ENCODE measurements at places on chromosomes 16 and 17. TPM values are rescaled to one million over a fixed set of nuclear protein-coding genes. Genes with fewer than 3 reads are reported as not detected.
A peak's percentile ranks its signal among the peaks of the same experiment; 100 is the strongest.

Gene MMP28
- total RNA-seq: 18.7 TPM

Gene IL21R
- 0.73 TPM for total RNA-seq

Gene CTF1
- 2.3 TPM for total RNA-seq

Gene WNK4
- total RNA-seq: 30.4 TPM

Gene CCL8
- not detected for total RNA-seq

Gene MGAT5B
- 1.7 TPM for total RNA-seq

Gene PYDC1
- total RNA-seq: not detected

Gene GNG13
- total RNA-seq: not detected

Gene SCGB1C2
- total RNA-seq: not detected

- DNase-seq: peak; percentile 74
Observed at GRCh38 chr17:76268015-76268749, 3.0 kb downstream of the UBALD2 start.

GRCh38 chr16:11990702-11991390, 14.3 kb downstream of the SNX29 start:
- DNase-seq: no peak

GRCh38 chr16:9139965-9140364, 48.5 kb downstream of the HAPSTR1 start:
- DNase-seq: no peak

DNA sequence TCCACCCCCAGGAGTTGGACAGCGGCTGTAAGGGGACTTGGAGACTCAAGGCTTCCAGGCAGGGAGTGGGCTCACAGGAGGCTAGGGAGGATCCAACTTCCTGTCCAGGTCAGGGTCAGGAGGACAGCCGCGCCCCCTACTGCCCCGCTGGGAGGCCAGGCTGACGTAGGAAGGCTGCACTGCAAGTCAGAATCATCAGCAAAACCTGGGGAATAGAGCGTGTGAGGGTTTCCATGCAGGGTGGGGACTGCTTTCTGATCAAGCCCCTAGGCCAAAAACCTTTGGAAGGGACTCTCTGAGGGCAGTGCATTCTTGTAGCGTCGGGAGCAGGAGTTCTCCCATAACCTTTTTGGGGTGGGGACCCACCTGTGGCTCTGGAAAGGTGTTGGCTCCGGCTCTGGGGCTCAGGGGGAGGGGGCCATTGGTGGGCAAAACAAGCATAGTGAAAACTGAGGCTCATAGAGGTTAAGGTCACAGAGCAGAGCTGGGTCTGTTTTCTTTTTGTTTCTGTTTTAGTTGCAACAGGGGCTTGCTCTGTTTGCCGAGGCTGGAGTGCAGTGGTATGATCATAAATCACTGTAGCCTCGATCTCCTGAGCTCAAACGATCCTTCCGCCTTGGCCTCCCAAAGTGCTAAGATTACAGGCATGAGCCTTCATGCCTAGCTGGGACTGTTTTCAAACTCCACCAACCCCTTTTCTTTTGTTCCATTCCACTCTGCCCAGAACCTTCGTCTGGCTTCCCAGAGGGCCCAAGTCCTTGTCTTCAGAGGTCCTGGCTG, 22.1 kb downstream of the RAI1 start:
- peak; percentile 67 for DNase-seq

DNA sequence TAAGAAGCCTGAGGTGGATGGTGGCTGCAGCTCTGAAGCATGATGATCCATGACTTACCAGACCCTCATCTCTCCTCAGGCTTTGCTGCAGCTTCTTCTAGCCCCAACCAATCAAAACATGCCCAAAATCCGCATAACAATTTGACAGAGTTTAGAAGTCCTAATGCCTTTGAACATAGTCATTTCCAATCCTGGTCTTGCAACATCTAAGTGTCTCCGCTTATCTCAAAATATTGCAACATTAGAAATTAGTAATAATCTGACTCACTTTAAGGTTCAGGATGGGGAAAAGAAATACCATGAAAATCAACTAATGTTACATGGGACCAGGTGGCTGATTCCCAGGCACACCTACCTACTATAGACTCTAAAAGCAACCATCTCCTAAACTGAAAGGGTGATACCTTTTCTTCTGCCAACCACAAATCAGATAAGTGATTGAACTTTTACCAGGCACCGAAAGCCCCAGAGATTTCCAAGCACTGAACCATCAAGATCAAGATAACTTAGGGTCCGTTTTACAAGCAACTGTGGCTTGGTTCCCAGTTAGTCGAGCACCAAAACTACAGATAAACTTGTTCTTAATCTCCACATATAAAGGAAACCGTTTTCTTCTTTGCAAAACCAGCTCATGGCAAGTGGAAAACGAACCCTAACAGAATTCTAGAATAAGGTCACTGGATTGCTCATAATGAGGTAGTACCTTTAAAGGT, 14.0 kb downstream of the ERN1 start:
- DNase-seq: peak; percentile 65

- DNase-seq: no peak
Observed at GRCh38 chr16:80085606-80086005, 455.2 kb upstream of the DYNLRB2 start.

GRCh38 chr17:40813804-40814203, 8.6 kb downstream of the KRT10 start:
- DNase-seq: no peak

GRCh38 chr16:65984296-65984695, 382.2 kb upstream of the CDH5 start:
- no peak for DNase-seq

- DNase-seq: no peak
Observed at GRCh38 chr16:86289304-86289703, 221.0 kb upstream of the FOXF1 start.

DNA sequence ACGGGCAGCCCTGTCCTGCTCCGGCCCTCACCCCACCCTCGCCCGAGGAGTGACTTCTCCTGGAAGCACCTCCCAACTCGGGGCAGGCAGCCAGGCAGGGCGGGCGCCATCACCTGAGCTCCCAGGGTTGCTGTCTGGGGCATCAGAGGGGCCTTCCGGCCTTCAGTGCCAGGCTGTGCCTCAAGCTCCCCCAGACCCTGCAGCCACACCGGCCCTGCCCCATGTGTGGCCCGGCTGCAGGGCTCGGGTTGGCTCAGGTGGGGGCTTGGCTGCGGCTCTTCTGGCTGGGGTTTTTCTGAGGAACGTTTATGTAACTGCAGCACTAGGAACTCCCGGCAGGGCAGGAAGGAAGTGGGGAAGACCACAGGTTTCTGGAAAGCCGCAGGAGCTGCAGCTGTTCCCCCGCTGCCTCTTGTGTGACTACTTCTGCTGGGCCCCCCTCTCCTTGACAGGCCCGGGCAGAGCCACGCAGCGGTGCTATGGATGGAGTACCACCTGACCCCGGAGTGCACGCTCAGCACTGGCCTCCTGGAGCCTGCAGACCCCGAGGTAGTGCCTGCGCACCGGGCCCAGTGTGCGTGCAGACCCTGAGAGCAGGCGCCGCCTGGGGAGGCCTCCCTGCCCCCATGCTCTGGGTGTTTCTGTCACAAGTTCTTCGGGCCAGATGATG, 45.6 kb downstream of the PRMT7 start:
- no peak for DNase-seq

DNA sequence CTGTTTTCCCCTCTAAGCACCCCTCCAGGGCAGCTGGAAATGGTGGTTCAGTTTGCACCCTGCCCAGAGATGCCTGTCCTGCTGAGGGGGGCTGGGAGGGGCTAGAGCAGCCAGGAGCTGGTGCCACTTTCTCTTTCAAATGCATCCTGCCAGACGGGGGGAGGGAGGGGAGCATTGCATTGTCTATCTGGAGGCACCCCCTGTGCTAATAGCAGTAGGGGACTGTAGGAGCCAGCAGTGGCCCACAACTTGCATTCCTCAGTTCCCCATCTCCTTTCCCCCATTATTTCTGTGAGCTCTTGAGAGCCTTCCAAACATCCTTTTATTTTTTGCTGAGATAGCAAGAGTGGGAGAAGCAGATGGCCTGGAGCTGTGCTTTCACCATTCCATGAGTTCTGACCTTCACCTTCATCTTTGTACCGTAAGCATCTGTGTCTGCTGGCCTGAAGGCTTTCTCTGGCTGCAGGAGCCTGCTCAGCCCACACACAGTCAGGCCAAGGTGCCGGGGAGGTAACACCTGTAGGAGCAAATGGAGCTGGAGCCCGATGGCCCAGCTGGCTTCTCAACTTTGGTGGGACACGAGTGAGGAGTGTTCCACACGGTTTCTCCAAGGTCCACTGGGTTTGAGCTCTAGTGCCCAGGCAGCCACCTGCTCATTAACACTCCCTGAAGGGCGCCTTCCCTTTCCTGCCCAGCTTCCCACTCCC, 5.2 kb downstream of the WFDC1 start:
- no peak for DNase-seq

- DNase-seq: peak; percentile 66
Observed at GRCh38 chr17:57557834-57558681, 187.0 kb downstream of the CCDC182 start.

GRCh38 chr17:73307130-73307529, 4.7 kb downstream of the CDC42EP4 start:
- peak; percentile 75 for DNase-seq

DNA sequence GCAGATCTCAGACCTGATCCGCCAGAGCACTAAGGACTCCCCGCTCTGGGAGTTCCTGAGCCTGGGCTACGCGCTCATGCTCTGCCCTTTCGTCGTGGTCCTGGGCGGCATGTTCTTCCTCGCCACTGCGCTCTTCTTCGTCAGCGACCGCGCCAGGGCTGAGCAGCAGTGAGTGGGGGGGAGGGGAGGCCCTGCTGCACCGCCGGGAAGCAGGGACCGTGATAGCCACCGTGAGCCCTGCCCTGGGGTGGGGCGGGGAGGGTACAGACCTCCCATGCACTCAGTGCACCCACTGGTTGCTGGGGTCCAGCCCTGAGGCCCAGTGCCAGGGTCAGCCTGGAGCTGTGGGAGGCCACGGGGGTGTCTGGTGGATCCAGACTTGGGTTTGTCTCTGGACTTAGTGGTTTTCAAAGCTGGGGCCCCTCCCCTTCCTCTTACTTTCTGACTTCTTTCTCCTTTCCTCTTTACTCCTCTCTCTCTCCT, 18.9 kb downstream of the MYBBP1A start:
- no peak for DNase-seq

DNA sequence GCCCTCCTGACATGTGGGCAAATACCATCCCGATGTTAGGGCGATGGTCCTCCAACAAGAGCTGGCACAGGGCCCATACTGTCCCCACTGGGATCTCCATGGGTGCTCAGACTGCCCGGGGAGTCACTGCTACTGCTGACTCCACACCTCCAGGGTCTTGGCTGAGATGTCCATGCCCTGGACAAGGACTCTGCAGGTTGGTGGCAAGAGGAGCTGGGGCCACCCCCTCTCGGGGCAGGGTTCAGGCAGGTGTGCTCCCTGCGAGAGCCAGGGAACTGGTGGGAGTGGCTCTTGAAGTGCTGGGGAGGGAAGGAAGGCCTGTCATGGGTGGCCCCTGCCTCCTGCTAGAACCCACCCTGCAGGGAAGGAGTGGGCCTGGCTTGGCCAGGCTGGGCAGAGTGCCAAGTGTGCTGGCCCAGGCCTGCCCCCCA, 6.4 kb downstream of the CASKIN2 start:
- DNase-seq: no peak

DNA sequence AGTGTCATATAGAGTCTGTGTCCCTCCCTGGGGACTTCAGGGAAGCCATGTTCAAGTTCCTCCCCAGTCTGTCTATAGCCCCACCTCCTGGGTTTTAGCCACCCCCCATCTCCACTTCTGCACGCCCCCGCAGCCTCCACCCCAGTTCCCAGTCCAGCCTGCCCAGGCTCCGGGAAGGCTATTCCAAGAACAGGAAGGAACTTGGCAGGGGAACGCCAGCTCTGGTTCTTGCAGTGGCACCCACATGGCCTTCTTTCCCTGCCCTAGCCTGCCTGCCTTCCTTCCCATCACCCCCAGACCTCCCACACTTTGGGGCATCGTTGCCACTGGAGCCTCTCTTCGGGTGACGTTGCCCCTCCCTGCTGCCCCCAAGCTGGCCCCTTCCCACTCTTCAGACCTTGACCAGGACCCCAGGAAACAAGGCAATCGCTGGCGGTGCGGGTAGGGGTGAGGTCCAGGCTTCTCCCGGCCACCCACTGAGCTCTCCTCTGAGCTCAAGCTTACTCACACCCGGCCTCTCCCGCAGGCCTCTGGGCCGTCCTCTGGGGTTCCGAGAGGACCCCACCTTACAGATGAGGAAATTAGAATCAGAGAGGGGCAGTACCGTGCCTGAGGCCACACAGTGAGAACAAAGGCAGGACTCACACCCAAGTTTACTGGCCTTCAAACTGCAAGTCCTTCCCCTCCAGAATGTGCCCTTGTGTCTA, 9.2 kb upstream of the CES4A start:
- peak; percentile 34 for DNase-seq

GRCh38 chr16:51569203-51569931, 418.3 kb upstream of the SALL1 start:
- DNase-seq: no peak

- DNase-seq: no peak
Observed at GRCh38 chr16:66878067-66878466, 2.2 kb upstream of the PDP2 start.

GRCh38 chr16:11576427-11577289, 10.1 kb downstream of the LITAF start:
- DNase-seq: no peak

- DNase-seq: peak; percentile 45
Observed at GRCh38 chr17:27532269-27533263, 76.3 kb downstream of the KSR1 start.

DNA sequence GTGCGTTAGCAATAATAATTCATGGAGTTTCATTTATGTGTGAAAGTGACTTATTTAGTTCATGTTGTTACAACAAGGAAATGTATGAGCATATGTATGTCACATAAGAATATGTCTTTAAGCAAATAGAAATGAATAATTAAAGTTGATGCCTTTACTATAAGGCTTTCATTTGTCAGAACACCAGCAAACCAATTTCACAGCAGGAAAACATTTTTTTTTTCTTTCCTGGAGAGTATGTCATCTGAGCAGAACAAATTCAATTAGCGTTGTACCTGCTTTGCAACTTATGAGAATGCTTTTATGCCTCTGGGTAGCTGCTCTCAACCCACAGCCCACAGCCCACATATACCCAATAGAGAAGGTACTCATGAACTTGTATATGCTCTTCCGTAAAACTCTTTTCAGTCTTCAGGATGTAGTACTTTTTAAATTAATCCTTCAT, 26.3 kb upstream of the APOH start:
- DNase-seq: no peak

DNA sequence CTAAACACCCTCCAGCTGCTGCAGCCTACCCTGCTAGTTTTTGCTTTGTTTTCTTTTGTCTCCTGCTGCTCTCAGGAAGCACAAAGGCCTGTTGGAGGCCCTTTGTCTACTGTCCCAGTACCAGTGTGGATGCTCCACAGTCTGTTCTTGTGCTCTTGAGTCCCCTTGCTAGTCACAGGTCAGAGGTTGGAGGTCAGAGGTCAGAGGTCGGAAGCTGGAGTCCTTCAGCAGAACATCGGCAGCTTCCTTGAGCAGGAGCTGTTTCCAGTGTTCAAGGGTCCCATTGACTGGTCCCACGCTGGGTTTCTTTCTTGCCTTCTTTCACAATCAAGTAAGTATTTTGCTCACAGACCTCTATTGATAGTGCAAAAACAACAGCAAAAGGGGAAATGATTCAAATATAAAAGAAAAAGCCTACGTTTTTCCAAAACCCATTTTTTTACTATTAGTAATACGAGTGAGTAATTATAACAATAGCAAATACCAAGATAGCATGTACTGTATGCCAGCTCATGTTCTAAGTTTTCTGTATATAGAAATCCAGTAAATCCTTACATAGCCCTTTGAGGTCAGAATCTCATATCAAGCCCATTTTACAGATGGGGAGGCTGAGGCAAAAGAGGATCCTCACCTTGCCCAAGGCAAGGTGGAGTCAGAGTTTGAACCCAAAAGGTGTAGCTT, 10.9 kb upstream of the IL34 start:
- no peak for DNase-seq

Measured in stomach (tissue), 19 donors.